ENCODE measurements at places on chromosomes 2 and 18.

DNA sequence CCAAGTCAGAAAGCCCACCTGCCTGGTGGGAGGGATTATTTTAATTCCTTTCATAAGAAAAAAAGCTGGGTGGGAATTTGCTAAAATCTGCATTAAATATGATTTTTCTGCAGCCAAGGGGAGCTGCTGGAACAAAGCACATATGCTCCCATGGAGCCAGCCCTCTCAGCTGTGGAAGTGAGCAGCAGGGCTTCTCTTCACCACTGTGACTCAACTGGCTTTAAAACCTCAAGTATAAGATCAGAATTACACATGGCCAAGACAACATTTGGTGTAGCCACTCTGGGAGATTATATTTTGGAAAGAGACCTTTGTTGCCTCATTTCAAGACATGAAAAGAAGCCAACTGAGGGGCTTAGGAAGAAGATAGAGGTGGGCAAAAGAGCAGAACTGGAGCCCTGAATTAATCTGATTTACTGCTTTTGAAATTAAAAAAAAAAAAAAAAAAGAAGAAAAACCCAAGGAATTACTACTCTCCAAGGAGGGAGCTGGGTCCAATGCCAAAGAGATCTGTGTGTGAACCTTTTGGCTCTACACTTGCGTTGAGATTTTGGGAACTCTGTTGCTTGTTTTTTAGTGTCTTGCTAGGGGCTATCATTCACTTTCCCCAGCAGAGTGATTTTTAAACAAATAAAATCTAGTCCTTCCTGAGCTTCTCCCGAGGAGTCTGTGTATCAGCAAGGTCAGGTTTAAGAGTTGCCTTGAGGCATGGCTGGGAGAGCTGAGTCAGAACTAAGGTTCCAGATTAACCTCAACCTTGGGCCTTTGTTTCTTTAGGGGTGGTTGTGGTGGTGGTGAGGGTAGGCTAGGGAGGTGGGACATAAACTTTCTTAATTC is 6.0 kb downstream of the LHCGR start:
- DNase-seq = no peak

GRCh38 chr2:128139624-128140023 is 48.6 kb downstream of the UGGT1 start:
- DNase-seq = no peak

DNA sequence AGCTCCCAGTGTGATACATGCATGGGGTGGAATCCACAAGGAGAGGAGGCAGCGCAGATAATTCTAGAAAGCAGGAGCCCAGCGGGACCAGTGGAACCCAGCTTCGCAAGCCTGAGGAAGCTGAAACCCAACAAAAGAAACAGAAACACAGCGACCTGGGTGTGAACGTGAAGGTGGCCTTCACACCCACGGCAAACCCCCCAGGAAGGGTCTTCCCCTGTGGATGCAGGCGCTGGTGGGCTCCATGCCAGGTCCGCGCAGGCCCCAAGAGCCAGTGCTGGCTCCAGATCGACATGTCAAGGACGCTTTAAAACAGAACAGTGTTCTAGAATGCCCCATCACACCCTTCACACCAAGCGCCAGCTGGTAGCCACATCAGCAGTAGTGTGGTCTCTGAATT is 22.1 kb downstream of the KIF1A start:
- no peak for DNase-seq

GRCh38 chr2:178589335-178589734 is 109.1 kb downstream of the PLEKHA3 start:
- no peak for DNase-seq

DNA sequence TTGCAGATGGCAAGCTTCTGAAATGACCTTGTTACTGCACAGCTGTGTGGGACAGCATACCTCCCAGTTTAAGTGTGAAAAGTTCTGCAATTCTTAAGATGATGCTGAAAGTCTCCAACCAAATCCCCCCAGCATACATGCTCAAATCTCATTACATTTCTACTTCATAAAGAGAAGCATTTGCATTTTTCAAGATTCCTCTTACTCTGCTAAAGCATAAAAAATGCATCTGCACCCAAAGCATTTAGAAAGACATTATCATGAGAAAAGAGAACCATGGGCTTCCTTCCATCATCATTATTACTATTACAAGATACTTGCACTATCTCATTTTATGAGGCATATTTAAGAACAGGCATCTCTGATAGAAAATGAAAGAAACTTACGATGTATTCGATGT is 236.9 kb upstream of the REV1 start:
- DNase-seq = no peak

- no peak for DNase-seq
Measured at GRCh38 chr2:42183775-42184174, 14.6 kb downstream of the EML4 start.

DNA sequence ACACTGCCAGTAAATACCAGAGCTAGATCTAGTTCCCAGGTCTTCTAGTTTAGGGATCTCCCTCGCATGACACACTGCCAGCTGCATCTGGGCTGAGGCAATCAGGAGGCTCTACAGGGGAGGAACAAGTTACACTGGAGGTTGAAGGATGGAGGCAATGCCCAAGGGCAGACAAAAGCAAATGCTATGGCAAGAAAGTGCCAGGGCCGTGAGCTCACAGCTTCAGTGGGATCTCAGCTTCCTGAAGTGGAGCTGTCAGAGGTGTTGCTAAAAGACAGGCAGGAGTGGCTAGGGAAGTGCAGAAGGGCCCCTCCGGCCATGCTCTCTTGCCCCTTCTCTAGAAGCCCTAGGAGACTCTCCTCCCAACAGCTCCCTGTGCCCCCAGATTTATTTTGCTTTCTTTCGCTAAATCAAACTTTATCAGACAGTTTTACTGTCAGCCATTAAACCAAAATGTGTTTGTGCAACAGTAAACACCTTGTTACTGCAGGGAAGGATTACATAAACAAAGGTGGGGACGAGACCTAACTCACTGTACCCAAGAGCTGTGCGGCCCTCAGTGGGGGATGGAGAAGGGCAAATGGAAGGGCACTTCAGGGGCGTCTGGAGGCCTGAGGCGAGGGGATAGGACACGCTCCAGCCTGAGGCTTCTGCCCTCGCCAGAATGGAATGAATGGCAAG is 39.4 kb upstream of the PKDCC start:
- no peak for DNase-seq

GRCh38 chr18:46324087-46324955 is 220.1 kb downstream of the HAUS1 start:
- DNase-seq = no peak

GRCh38 chr2:192000196-192000980 is 153.5 kb upstream of the CAVIN2 start:
- DNase-seq = no peak

- no peak for DNase-seq
Measured at GRCh38 chr18:48979944-48980890, 29.5 kb upstream of the SMAD7 start.

GRCh38 chr18:79479761-79480161 is 84.0 kb downstream of the NFATC1 start:
- no peak for DNase-seq

DNA sequence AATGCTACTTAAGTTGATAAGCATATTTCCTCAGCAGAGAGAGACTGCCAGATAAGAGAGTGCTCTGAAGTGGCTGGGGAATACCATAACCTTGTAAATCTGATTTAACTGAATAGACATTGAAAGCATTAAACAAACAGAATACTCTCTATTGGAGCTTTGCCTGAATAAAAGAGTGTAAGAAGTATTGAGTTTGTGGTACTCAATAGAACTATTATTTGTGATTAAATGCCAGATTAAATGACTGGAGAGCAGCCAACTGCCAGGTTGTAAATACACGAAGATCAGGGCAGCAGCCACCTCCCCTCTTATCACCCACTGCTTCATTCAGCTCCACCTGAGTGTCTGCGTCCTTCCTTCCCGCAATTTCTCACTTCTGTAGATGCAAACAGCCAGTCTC is 373.6 kb downstream of the DCDC2C start:
- no peak for DNase-seq

DNA sequence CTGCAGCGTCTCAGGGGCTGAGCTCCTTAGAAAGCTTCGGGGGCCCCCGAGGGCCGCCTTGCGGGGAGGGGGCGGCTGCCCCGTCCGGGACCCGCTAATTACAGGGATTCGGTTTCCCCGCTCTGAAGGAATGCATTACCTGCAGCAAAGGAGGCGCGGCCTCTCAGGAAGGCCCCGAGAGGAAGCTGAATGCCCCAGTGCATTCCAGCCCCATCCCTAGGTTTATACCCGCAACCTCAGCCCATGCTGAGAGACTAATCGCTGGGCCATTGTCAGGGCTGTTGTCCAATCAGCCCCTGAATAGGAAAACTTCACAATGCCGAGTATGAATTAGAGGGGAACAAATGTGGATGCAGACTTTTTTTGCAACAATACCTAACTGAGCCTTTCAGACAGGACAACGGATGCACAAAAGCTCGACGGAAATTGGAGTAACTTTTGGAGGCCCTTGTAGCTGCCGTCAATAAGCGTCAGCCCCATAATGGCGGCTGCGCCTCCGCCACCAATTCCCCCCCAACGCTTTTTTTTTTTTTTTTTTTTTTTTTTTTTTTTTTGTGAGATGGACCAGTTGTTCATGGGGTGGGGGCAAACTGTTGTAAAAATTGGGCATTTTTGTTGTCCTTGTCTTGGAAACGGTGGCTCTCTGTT is 138.6 kb upstream of the SIX3 start:
- no peak for DNase-seq

- no peak for DNase-seq
Measured at GRCh38 chr2:136404176-136404575, 286.2 kb upstream of the CXCR4 start.

DNA sequence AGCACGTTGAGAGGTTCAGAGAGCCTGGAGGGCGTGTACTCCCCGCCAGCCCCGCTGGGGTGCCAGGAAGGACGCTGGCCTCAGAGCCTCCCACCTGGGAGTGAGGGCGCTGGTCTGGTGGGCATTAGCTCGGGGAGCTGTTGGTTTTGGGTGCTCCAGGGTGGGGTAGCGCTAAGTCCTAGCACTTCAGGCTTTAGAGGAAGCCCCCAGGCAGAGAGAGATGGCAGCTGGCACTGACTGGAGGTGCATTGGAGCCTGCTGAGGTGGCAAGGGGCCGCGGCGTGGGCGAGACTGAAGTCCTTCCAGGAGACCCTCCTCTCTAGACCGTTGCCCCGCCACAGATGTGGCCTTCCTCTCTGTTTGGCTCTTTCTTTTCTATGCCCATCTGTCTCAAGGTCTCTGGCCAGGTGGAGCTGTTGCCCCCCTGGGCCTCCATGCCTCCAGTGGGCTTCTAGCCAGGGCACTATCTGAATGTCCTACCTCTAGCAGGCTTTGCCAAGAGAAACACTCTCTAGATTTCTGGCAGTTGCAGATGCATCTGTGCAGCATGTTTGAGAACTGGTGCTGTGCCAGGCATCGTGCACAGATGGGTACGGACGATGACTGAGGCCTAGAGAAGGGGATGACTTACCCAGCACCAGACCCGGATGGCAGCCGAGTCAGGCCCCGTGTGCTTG is 6.6 kb downstream of the CAPN10 start:
- no peak for DNase-seq

GRCh38 chr2:71692621-71693277 is 239.4 kb downstream of the DYSF start:
- no peak for DNase-seq

- no peak for DNase-seq
Measured at GRCh38 chr2:67323209-67323991, 73.7 kb upstream of the ETAA1 start.

DNA sequence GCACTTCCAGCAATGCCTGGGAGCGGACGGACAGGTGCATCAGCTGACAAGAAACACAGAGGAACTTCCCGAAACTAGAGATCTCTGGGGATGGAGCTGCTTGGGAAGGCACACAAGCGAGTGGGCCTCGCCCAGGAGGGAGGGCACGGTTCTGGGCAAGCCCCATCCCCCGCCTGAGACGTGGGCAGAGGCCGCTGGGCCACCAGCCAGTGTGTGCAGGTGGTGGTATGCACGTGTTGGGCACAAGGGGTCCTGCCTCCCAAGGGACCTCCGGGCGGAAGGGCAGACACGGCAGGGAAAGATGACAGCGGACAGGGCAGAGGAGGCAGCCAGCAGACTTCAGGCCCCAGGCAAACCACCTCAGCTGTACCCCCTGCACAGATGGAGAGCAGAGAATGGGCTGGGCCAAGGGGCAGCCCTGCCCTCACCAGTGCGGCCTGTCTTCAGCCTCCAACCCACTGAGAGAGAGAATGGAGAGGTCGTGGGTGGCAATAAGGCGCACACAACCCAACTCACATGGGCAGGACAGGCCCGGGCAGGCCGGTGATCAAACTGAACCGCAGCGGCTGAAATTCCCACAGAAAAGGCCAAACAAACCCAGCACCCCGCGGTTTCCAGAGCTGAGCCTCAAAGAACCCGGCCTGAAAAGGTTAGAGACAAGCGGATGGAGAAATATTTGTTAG is 51.2 kb downstream of the HDAC4 start:
- no peak for DNase-seq

- DNase-seq = no peak
Measured at GRCh38 chr2:237956402-237956736, 10.4 kb upstream of the UBE2F start.

- no peak for DNase-seq
Measured at GRCh38 chr18:2112435-2113045, 458.8 kb downstream of the METTL4 start.

DNA sequence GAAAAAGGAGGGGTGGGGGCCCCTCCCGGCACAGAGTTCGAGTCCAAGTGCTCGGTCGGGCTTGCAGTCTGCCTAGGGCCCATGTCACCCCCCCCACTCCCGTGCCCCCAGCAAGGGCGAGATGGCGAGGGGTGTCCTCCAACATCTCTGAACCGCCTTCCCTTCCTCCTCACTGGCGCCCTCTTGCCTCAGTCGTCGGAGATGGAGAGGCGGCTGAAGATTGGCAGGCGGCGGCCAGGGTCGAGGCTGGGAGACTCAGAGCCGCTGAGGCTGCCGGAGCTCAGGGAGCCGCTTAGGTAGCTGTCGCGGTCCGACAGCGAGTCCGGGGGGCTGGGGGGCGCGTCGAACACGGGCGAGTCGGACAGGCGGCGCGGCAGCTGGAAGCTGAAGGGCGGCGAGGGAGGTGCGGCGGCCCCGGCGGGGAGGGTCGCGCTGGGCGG is 2.3 kb downstream of the ZFP36L2 start:
- peak; percentile 45 for DNase-seq

DNA sequence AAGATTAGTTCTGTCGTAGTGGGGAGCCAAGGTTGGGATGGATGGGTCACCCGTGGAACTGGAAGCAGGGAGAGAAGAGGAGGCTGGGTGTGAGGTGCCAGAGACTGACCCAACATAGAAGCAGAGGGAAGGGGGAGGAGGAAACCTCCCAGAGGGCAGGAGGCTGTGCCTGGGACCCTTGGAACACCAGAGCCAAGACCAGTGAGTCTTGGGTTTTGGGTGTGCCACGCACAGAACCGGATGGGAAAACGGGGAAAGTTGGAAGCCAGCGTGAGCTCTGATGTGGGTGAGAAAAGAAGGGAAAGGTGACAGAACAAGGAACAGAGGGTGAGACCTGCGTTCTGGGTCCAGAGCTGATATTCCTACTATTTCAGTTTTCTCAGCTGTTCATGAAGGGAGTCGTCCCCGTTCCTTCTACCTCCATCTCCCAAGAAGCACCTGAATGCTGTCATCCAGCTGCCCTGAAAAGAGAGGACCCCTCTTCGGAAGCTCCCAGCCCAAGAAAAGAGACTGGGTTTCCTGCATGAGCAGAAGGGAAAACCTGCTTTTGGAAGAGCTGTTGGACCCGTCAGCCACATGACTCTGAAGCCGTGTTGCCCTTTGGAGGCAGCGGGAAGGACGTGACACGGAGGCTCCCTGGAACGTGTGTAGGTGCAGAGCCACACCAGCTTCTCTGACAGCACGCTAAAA is 250.1 kb downstream of the NDUFA10 start:
- DNase-seq = no peak

- DNase-seq = no peak
Measured at GRCh38 chr2:215241791-215242305, 70.0 kb upstream of the ATIC start.

- no peak for DNase-seq
Measured at GRCh38 chr2:79915455-79915854, 389.1 kb downstream of the LRRTM1 start.
